ENCODE measurements at places on chromosomes 1 and 21.

DNA sequence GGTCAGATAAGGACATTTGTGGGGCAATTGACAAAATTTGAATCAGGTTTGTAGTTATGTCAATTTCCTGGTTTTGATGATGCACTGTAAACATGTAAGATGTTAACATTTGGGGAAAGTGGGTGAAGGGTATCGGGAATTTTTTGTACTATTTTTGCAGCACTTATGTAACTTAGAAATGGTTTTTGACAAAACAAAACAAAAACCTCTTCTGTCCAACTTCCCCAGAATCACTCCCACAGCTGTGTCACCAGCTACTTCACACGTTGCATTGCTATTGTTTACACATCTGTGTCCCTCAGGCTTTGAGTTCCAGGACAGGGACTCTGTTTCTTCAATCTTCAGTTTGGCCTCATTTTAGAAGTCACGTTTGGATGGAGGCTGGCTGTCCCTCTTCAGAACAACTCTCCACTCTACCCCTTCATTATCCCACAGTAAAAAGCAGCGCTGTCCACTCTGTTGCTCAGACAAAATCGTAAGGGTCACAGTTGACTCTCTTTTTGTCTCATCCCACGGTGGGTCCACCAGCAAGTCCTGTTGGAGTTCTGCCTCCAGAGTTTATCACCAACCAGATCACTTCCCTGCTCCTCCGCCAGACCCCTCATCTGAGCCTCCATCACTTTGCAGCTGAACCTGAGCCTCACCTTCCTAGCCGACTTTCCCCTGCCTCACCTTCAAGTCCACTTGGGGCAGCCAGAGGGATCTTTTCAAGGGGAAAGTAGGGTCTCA, 63.2 kb downstream of the NENF start:
- DNase-seq: no peak

GRCh38 chr1:53585565-53585964, 126.4 kb downstream of the DMRTB1 start:
- no peak for DNase-seq

DNA sequence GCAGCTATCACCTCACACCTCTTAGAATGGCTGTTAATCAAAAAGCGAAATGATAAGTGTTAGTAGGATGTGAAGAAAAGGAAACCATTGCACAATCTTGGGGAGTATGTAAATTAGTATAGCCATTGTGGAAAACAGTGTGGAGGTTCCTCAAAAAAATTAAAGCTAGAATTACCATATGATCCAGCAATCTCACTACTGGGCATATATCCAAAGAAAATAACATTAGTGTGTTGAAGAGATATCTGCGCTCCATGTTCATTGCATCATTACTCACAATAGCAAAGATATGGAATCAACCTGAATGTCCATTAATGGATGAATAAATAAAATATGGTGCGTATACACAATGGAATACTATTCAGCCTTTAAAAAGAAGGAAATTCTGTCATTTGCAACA, 68.9 kb downstream of the SNRPE start:
- DNase-seq: no peak

- DNase-seq: no peak
Measured at GRCh38 chr1:27726173-27727044, 648 bp downstream of the FAM76A start.

- no peak for DNase-seq
Measured at GRCh38 chr1:6652986-6653385, 28.3 kb downstream of the THAP3 start.

- DNase-seq: no peak
Measured at GRCh38 chr1:196302981-196303380, 305.3 kb downstream of the KCNT2 start.

- no peak for DNase-seq
Measured at GRCh38 chr1:104636581-104636980, 886.9 kb downstream of the AMY1C start.

- no peak for DNase-seq
Measured at GRCh38 chr1:24126018-24126671, 14.2 kb upstream of the MYOM3 start.

DNA sequence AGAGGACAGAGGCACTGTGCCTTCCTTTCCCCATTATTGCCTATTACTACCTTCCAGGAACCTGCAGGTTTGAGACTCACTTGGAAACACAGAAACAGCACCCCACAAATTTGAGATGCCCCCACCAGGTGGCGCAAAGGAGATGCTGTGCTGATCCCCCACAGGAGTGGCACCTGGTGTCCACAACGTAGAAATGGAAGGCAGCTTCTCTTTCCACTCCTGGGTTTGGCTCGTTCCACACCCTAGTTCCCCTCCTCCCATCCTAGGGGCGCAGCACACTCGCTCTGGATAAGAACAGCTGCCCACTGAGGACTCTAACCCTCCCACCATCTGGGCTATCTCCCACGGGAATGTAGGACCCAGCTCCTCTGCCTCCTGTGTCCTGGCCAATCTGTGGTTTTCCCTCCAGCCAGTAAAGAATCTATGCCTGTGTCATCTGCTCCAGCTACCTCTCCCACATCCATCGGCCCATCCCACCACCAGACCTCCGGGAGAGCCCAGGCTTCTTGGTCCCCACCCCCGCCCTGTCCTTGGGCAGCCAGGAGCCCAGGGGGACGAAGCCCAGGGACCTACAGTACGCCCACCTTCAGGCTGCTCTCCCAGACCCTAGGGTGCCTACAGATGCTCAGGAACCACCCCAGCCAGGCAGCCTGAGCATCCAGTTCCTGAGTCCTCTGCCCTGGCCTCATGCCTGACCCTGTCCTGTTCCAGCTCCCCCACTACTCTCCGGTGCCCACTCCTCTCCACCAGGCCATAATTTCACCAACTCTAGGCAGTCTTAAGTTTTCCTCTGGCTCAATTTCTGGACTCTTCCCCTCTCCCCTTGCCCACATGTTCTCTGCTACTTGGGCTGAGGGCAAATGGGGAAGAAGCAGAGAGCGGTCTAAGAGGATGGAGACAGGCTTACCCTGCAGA, 549 bp downstream of the THBS3 start:
- DNase-seq: peak; percentile 64

DNA sequence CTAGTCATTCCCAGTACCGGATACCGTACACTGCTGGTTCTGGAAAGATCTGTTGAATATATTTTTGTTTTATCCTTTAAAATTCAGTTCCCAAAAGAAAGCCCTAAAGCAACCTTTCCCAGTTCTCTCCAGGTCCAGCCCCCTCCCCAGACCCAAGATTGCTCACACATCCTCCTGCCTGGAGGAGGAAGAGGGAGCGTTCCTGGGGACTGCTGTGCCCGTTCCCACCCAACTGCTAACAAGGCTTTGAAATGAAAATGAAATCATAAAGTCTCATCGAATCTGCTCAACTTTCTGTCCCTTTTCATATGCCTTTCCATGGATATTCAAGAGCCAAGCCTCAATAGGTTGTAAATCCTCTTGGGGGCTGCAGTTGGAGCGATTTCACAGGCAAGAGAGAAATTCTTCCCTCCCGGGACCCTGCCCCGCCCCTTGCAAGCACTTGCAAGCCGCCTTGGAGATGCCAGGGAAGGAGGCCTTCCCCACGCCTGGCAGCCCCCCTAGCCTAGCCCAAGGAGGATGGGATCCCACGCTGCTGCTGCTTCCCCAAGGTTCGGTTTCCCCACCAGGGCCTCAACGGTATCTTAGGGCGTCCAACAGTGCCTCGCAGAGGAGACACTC, 113.2 kb upstream of the CACHD1 start:
- DNase-seq: no peak

DNA sequence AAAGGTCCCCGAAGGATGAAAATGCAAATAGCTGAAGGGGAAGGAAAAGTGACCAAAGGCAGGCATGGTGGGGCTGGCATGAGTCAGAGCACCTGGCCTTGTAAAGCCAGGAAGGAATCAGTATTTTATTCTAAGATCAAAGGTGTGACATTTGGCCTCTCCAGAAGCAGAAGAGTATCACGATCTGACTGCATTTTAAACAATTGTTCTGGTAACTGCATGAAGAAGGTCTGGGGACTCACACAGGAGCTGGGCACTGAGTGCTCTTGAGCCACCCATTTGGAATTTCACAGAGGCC, 23.2 kb downstream of the MAB21L3 start:
- DNase-seq: no peak

- no peak for DNase-seq
Measured at GRCh38 chr1:59419361-59420140, 122.7 kb downstream of the FGGY start.

DNA sequence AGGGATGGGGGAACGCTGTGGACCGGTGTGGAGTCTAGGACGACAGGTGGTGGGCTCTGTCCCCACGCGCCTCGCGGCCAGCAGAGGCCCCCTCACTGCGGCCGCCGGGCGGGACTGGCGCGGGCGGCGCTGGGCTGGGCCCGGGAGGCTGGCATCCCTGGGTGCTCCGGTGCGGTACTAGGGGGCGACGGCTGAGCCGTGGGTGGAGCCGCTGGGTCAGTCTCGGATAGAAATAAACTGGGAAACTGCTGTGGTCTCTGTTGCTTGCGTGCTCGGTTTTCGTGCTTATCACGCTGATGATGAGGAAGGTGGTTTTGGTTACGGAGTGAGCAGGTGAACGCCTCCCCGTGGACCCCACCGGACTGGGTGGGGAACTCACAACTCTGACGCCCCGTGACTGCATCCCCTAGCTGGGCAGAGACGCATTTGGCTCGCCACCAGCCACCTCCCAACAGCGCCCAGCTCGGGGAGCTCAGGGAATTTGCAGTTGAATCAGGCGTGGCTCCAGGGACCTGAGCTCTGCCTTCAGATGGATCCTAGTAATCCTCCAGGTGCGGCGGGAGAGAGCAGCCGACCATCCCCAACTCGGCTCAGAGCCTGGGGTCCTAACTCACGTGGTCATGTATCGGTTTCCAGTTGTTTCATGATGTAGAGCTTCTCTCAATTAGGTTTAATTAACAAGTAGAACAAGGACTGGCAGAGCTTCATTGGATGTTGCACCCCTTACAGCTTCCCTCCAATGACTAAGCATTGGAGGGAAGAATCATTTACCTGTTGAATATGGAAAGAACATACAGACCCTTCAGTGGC, 32.1 kb downstream of the HSD17B7 start:
- DNase-seq: no peak

DNA sequence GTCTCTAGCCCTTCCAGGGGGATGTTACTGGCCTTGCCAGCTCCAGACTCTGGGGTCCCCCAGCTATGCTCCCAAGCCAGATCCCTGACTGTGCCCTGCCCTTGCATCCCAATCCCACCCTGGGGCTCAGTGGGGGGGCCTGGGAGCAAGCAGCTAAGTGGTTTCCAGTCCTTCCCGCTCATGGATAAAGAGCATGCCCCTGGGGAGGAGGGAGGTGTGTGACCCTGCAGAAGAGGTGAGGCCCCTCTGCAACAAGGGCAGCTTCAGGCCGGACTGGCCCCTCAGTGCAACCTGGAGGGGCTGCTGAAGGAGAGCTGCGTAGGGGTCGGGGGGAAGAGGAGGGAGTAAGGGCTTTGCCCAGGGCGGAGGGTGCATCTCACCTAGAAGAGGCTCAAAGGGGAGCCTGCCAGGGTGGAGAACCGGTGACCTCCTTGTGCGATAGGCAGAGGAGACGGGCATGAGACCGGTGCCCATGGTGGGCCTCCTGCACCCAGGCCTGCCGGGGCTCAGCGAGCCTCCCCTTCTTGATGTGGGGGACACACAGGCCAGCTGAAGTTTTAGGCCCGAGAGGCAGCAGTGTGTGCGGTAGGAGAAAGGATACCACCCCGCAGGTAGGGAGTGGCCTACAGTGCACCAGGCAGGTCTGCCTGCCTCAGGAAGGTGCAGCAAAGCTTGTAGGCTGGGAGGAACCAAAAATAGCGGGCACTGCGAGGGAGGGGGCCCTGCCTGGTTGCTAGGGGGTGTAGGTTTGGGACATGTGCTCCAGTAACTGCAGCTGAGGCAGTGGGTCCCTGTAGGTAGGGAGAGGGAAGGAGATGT, 3.1 kb downstream of the OBSCN start:
- DNase-seq: no peak

GRCh38 chr1:6118415-6118814, 61.7 kb downstream of the CHD5 start:
- DNase-seq: no peak

DNA sequence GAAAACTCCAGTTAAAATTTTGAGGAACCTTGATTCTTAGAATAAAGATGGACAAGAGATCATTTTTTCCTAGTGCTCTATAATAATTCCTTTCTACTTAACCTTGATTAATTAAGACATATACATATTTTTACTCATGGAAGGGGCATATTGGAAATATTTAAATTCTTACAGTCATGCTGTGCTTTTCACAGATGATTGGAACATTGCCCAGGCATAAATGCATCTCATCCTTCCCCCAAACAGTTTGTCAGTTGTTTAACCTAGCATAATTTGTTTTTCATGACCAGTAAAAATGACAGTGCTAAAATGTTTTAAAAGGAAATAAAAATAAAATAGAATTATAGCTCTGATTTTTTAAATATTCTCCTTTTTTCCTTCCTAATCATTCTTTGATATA, 140.0 kb downstream of the DNM3 start:
- no peak for DNase-seq

GRCh38 chr1:230681599-230681998, 32.3 kb downstream of the AGT start:
- DNase-seq: peak; percentile 61

DNA sequence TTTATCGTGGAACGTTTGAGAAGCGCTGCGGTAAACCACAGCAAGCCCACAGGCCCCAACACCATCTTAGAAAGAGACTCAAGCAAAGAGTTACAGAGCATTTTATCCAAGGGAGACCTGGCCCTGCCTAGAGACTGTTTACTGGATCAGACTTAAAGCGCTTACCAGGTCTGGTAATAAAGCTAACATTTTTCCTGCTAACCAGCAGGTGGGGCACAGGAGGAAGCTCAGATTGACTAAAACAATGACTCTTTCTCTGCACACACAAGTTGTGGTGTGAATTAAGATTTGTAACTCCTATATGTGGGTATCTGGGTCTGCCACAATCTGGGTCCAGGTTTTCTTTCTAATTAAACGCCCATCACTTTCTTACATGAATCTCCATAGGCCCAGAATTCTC, 136.5 kb upstream of the ETS2 start:
- no peak for DNase-seq

DNA sequence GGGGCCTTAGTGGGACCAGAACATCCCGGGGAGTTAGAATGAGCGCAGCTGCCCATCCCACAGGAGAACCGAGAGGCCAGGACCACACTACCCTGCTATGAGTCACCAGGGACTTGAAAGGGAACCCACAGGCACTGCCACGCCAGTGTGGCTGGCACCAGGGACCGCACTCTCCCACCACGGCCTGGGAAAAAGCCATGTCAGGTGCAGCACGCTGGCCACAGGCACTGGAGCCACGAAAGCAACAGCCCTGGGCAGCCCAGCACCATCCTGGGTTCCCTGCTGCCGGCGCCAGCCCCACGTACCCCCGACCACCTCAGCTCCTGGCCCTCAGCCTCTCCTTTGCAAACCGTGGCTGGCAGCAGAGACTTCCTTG, 14.1 kb upstream of the TMEM240 start:
- no peak for DNase-seq
